NCI-H526 (cell line): ENCODE measurements at places on chromosomes 16 and 17.

DNA sequence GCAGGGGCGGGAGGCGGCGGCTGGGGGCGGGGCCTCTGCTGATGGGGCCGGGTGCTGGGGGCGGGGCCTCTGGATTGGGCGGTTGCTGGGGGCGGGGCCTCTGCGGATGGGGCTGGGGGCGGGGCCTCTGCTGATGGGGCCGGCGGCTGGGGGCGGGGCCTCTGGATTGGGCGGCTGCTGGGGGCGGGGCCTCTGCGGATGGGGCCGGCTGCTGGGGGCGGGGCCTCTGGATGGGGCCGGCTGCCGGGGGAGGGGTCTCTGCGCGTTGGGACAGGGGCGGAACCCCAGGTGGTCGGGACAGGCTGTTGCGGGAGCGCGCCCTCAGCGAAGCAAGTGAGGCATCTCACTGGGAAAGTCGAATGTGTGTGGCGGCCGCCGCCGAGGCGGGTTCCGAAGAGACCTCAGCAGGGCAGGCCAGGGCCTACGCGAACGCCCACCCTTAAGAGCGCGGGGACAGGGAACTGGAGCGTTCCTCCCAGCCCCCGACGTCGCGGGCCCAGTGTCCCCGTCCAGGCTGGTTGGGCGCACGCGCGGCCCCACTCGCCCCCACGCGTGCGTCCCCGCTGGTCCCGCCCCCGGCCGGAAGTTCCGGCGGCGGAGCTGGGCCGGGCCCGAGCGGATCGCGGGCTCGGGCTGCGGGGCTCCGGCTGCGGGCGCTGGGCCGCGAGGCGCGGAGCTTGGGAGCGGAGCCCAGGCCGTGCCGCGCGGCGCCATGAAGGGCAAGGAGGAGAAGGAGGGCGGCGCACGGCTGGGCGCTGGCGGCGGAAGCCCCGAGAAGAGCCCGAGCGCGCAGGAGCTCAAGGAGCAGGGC, at the start of gene STUB1:
STUB1 (plus strand) TSS at position 597 of the 811 bp plus-strand sequence; CDS start at position 713, 116 bp downstream.
- DNase-seq, result peak; percentile 89

DNA sequence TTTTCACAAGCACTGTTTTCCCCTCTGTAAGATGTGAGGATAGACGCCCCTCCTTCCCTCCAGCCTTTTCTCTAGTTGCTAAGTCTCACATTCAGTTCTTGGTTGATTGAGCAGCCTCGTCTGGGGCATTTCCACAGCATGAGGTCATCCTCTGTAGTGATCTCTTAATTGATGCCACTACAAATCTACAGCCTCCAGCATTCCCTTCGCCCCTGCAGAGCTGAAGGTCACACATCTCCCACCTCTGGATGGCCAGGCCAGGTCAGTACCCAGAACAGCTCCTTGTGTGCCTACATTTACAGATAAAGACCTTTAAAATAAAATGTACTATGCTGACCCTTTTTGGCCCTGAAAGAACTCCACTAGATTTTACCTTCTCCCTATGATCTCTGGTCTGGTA, 32.5 kb upstream of the CDH11 start:
- no peak for DNase-seq

GRCh38 chr17:10744501-10745000, 14.7 kb upstream of the TMEM220 start:
- DNase-seq, result no peak

DNA sequence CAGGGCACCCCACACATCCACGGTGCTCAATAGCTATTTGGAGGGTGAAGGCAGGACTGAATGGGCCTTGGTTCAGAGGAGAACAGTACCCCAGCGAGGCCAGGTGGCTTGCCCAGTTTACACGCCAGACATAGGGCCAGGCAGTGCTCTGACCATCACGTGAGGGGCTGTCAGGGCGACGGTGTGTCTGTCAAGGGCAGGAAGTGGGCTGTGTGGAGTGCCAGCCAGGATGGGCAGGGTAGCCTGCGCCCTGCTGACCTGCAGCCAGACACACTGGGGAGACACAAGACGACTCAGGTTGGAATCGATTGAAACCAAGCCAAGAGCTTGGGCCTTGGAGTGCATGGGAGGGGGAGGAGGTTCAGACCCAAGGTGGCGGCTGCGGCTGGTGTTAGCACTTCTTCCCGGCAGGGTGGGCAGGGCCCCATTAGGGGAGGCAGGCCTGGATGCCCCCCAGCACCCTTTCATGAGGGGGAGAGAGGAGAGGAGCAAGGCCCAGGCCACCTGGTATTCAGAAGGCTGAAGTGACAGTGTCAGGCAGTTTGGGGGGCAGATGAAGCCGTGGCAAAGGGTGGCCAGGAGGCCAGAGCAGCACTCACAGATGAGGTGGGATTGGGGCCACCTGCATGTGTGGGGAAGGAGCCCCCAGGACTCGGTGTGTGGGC, 68.2 kb downstream of the SREBF1 start:
- DNase-seq, result no peak

- DNase-seq, result no peak
Measured at GRCh38 chr16:50252082-50252611, 14.2 kb upstream of the ADCY7 start.

DNA sequence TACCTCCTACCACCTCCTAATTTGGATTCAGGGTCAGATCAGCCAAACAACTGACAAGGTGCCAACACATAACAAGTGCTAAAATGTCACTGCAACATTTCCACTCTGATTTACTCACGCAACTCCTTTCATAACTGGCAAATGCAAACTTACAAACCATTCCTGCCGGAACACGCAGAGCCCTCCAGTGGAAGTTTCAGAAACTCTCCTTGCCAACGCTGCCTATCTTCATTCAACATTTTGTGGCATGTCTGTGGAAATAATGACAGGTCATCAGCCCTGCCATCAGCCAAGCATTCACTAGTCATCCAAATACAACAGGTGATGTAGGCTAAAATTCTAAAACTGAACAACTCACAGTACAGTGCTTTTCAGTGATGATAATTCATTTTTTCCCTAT, 37.7 kb upstream of the OR3A1 start:
- DNase-seq, result peak; percentile 43

DNA sequence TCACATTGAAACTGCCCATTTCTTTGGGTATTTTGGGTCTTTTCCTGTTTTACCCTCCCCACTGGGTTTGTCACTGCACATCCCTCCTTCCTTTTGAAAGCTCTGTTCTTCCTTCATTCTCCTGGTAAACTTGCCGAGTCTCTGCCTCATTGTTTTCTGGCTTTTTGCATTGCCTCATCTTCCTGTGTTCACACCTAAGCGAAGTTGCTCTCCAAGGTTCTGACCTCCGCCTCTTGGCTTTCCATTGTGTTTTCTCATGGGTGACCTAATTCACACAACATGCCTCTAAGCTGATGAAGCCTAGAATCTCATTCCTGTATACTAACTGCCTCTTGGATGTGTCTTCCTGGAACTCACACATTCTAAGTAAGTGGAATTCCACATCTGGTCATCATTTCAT, 1096.1 kb upstream of the EEF2KMT start:
- no peak for DNase-seq

- no peak for DNase-seq
Measured at GRCh38 chr17:35617505-35617904, 30.4 kb downstream of the AP2B1 start.

GRCh38 chr17:66547151-66547865, 244.9 kb downstream of the PRKCA start:
- no peak for DNase-seq

GRCh38 chr17:15648386-15648785, 28.9 kb upstream of the FBXW10B start:
- no peak for DNase-seq

GRCh38 chr16:67883872-67884261, 818 bp upstream of the NRN1L start:
- DNase-seq, result no peak

DNA sequence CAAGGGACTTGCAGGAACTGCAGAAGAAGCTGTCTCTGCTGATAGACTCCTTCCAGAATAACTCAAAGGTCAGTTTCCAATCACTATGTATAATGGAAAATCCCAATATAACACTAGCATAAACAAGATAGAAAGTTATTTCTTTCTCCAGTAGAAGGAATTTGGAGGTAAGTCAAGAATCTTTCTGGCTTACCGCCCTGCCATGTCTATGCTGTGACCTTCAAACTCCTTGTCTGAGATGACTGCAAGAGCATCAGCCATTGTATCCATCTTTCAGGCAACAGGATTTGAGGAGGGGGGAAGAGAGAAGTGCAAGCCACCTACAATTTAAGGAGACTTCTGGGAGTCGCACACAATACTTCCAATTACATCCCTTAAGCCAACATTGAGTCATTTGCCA, 2.7 kb downstream of the LDAF1 start:
- DNase-seq, result no peak

GRCh38 chr17:77491921-77492445, 351.2 kb downstream of the SEC14L1 start:
- no peak for DNase-seq

GRCh38 chr16:12576878-12577277, 226.8 kb downstream of the CPPED1 start:
- DNase-seq, result no peak

- DNase-seq, result peak; percentile 69
Measured at GRCh38 chr17:80364091-80364691, 50.8 kb upstream of the ENDOV start.

- peak; percentile 33 for DNase-seq
Measured at GRCh38 chr16:69566240-69566980, 644 bp downstream of the NFAT5 start.

DNA sequence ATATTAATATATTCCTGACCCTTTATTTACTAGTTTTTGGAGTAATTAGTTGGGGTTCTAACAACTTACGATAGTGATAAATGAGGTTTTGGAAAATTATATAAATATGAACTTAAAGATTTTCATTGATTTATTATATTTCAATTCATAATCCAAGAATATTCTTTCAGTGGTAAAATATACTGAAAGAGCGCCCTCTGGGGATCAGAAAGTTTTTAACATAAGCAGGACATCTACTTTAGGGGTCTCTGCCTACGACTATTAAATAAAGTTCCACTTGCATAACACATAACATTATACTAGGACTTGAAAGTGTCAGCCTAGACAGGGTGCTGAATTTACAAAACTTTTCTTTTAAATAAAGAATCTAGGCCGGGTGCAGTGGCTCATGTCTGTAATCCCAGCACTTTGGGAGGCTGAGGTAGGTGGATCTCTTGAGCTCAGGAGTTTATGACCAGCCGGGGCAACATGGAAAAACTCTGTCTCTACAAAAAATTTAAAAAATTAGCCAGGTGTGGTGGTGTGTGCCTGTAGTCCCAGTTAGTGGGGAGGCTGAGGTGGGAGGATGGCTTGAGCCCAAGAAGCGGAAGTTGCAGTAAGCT, 15.6 kb downstream of the RFWD3 start:
- no peak for DNase-seq

DNA sequence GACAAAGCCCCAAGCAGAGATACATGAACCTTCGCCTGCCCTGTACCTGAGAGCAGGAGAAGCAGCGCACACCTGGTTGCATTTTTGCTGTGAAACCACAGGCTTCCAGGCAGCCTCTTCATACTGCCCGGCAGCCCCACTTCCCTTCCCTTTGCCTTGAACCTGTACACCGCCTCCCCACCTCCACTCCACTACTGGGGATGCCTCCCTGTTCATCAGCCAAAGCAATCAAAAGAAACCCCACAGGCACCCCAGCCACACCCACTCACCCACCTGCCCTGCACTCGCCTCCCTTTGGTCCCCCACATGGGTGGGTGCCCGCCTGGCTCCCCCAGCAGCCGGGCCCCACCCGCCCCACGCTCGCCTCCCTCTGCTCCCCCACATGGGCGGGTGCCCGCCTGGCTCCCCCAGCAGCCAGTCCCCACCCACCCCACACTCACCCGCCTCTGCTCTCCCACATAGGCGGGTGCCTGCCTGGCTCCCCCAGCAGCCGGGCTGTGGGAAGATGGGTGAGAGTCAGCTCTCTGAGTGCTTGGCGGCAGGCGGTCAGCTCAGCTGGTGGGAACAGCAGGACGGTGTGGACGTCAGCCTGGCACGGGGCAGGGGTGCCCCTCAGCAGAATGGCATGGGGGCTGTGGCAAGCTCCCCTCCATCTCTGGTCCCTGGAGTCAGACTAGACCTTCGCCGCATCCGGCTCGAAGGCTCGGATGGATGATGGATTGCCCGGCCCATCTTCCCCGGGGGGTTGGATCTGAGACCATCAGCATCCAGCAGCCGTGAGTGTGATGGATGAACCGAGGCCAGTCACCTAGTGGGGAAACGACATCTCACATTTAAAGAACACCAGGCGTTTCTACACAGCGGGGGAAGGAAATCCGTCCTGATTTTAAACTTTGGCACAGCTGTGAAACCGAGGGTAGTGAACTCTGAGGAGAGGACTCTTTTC, 135.6 kb downstream of the BANP start:
- no peak for DNase-seq

- DNase-seq, result no peak
Measured at GRCh38 chr16:17168181-17168580, 302.6 kb downstream of the XYLT1 start.

DNA sequence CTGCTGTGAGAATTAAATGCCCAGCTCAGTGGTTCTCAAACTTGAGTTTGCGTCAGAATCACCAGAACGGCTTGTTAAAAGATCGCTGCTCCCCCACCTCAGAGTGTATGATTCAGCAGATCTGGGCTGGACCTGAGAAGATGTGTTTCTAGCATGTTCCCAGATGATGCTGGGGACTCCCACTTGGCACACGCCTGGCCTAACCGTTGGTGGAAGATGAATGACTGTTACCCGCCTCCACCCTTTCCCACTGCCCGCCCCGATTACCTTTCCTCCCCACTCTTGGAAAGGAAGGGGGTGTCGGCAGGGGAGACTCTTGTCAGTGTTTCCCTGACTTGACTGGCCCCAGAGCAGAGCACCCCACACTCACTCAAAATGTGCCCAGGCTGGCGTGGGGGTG, 29.3 kb upstream of the ABCC3 start:
- no peak for DNase-seq

- DNase-seq, result no peak
Measured at GRCh38 chr17:8835631-8836364, 31.7 kb downstream of the PIK3R6 start.

DNA sequence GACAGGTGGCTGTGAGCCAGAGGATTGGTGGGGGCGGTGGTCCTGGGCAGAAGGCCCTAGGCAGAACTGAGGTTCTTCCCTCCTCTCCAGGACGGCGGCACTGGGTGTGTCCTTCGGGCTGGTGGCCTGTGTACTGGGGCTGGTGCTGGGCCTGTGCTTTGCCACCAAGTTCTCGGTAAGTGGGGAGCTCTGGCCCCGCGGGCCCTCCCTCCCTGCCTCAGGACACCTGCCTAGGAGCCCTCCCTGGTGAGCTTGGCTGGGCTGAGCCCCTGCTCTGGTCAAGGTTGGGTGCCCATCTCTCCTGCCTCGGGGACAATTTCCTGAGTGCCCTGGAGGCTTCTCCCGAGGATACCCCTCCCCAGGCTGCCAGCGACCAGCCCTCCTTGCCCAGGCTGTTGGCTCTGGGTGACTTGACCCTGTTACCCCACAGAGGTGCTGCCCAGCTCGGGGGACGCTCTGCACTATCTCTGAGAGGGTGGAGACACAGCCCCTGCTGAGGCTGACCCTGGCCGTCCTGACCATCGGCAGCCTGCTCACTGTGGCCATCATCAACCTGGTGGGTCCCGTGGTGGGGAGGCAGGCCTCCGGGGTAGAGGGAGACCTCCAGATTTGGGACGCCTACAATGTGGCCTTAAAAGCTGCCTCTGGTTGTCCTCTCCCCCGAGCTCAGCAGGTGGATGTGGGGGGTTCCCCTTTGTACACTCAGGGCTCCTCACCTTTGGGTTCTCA, 42.0 kb downstream of the ADCY7 start:
- DNase-seq, result no peak
